Activated CD8-positive, alpha-beta memory T cell treated with anti-CD3 and anti-CD28 coated beads for 4 hours (primary cell): ENCODE measurements at places on chromosomes 16 and 17.

DNA sequence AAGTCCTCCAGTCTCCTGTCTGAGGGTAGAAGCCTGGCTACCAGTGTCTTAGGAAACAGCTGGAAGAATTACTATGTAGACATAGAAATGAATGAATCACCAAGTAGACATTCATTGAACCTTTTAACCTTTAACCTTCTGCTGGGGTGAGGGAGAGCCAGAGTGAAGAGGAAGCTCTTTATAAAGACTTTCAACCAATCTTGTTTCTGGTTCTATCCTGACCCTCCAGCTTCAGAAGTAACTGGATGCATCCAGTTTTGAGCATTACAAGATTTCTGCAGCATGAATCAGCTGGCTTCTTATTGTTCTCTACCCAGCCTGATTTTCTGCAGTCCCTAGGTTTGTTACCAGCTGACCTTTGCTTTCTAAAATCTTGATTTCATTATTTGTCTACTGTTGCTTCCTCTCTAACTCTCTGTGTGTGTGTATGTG lies 8.5 kb downstream of the TEKT1 start:
- no peak for DNase-seq

DNA sequence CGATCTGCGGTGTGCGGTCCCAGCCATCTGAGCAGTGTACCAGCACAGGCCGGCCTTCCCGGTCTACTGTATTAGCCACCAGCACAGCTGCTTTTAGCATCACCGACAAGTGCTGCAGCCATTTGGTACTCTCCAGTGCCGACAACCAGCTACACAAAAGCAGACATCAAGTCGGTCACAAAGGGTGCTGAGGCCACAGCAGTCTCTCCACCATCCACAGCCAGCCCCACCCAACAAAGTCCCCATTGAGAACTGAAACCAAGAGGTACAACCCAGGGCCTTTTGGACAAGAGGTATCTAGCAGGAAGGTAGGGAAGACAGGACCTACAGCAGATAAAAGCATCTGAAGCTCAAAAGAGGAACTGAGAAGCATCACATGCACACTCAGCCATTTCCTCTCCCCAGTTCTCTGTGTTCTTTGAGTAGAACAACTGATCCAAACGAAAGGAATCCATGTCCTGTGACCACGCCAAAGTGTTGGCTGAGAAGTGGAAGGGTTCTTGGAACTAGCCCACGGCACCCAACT lies 9.5 kb downstream of the MTMR4 start:
- DNase-seq, result no peak

- DNase-seq, result no peak
Measured at GRCh38 chr17:10657879-10658278, 770 bp upstream of the MYH3 start.

- no peak for DNase-seq
Measured at GRCh38 chr17:47851764-47852112, 775 bp upstream of the SP6 start.

DNA sequence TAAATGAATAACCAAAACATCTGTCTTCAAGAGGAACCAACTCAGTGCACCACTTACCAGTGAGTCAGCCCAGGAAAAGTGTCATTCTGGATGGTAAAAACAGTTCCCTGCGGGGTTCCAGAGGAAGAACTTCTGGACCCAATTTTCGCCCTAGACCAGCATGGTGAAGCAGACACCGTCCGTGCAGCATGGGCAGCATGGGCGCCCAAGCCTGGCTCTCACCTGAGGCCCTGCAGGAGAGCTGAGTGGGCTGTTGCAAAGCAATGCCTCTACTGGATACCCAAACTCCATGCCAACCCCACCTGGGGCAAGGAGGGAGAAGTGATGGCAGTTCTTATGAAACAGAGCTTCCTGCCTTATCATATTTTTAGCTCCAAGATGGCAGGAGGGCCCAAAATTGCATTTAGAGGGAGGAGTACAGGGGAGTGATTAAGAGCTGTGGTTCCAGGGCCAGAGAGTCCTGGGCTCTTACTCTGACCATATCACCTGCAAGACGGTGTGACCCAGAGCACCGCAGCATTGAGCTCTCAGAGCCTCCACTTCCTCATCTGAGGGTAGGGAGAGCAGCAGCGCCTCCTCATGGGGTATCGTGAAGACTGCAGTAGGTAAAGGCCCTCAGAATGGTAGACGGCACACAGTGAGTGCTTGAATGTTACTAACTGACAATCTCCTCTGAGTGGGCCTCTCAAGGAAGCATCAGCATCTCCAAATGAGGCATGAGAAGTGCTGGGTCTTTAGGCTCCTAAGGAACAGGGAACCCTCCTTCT lies 16.6 kb upstream of the INPP5K start:
- DNase-seq, result no peak

- DNase-seq, result no peak
Measured at GRCh38 chr16:54937671-54938211, 7.1 kb downstream of the IRX5 start.

DNA sequence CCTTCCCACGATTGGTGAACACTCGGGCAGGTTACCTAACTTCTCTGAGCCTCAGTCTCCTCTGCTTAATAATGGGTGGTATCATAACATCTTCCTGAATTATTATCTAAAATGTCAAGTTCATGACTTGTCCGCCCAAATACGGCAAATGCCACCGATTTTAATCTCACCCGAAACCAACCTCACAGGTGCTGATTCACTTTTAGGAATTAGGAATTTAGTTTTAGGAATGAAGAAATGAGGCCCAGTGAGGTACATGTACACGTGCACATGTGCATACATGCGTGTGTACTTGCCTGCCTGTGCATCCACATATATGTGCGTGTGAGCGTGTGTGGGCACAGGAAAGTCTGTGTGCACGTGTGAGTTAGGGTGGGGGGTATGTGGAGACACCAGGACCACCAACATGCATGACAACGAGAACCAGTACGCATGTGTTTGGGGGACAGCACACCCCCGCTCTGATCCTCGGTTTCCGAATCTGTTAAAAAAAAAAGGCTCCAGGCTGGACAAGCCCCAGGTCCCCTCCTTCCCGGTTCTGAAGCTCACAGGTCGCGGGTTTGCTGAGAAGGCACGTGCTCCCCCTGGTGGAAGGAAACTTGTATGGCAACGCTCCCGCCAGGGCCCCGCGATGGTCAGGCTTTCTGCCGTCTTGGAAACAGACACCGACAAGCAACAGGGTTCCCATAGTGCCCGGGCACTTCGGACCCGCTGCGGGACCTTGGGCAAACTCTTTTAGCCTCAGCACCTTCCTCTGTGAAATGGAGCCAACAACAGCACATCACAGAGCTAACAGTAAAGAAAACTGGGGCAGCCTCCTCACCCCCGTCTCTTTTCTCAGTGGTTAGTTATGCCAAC lies 219.2 kb downstream of the RBFOX3 start:
- DNase-seq, result peak; percentile 42

DNA sequence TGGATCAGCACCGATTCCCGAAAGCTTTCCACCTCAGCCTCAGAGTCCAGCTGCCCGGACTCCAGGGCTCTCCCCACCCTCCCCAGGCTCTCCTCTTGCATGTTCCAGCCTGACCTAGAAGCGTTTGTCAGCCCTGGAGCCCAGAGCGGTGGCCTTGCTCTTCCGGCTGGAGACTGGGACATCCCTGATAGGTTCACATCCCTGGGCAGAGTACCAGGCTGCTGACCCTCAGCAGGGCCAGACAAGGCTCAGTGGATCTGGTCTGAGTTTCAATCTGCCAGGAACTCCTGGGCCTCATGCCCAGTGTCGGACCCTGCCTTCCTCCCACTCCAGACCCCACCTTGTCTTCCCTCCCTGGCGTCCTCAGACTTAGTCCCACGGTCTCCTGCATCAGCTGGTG lies 15.0 kb downstream of the CD300LG start:
- no peak for DNase-seq

- DNase-seq, result no peak
Measured at GRCh38 chr16:75614066-75614897, 8.8 kb downstream of the ADAT1 start.

- DNase-seq, result no peak
Measured at GRCh38 chr17:68100000-68100641, 64.6 kb downstream of the KPNA2 start.

- no peak for DNase-seq
Measured at GRCh38 chr16:85518398-85519049, 94.6 kb upstream of the GSE1 start.

- no peak for DNase-seq
Measured at GRCh38 chr17:40539711-40540411, 25.4 kb downstream of the CCR7 start.

DNA sequence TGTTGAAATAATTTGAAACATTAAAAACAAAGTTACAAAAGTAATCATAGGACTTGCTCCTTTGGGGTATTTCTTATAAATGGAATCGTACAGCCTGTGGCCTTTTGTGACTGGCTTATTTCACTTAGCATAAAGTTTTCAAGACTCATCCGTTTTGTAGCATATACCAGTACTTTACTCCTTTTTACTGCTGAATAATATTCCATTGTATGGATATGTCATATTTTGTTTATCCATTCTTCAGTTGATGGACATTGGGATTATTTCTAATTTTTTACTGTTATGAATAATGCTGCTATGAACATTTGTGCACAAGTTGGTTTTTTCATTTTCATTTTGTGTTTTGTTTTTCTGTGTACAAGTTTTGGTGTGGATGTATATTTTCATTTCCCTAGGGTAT lies 30.0 kb upstream of the RHBDL3 start:
- no peak for DNase-seq

DNA sequence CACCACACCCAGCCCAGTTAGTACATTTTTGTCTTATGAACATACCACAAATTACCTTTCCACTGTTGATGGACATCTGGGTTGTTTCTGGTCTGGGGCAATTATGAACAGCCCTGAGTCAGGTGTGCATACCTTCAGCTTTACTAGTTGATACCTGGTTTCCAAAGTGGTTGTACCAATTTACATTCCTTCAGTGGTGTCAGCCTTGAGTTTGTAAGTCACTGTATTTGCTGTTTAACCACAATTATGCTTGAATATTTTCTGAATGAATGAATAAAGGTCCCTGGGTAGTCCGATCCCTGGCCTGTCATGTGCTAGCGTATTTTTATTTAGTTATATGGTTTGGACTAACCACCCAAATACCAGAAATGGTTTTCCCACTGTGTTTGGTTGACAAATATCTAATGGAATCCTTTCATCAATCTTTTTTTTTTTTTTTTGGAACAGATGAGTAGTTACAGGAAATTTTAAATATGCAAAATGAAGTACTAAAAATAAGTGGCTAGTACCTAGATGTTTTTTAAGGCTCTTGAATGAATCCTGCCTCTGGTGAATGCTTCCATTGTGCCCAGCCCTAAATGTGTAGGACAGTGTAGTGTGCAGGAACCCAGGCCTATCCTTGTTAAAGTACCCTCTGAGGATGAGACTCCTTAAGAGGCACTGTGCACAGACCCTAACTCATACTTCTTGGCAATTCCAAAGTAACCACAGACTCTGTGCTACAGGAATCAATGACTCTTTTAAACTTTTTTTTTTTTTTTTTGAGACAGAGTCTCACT lies 3.7 kb downstream of the DUSP14 start:
- no peak for DNase-seq

DNA sequence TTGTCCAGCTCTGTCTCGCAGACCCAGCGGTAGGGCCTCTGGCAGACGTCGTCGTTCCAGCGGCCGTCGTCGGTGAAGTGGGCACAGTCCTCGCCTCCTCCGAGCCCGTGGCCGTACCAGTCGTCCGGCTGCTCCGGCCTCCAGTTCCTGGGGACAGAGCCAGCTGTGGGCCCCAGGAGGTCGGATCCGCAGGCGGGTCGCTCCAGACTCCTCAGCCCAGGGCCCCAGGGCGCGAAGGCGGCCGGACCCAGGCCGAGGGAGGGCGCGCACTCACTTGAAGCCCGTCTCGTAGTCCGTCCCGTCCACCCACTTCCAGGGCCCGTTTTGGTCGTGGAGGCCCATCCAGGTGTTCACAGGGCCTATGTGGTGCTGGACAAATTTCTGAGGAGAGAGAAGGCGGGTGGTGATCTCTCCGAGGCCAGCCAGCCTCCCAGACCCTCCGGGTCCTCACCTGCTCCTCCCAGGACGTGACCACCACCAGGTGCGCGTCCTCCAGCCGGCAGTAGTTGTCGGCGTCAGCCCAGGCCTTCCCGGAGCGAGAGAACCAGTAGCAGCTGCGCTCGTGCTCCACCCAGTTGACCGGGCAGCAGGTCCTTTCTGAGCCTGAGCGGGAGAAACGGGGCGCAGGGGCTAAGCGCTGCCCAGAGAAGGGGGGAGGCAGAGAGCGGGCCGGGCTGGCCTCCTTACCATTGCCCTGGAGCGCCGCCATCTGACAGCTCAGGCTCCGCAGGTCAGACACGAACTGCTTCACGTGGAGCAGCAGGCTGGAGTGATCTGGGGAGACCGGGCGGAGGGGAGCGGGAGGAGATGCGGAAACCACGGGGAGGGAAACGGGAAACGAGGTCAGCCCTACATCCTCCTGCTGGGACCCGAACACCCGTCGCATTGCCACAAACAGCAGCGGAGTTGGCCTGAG lies 5.2 kb downstream of the ASGR1 start:
- DNase-seq, result no peak

DNA sequence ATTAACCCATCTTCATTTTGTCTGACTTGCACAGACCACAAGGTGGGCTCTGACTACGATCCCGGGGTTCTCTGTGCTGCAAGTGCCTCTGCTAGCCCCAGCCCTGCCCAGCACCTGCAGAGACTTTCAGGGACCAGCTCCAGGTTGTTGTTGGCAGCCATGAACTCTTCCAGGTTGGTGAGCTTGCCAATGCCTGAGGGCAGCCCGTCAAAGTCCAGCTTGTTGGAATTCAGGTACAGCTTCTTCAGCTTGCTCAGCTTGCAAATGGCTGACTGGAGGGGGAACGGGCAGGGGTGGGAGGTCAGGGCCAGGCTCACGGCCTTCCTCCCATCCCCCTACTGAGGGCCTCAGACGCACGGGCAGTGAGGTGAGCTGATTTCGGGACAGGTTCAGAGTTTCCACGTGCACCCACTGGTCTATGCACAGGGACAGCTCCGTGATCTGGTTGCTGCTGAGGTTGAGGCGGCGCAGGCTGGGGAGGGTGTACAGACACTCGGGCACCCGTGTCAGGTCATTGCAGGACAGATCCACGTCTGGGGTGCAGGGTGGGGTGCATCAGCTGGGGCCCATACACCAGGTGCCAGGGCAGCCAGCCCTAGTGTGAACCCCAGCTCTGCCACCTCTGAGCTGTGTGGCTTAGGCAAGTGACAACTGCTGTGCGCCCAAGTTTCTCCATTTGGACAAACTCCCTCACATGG lies 5.2 kb downstream of the FLII start:
- no peak for DNase-seq

DNA sequence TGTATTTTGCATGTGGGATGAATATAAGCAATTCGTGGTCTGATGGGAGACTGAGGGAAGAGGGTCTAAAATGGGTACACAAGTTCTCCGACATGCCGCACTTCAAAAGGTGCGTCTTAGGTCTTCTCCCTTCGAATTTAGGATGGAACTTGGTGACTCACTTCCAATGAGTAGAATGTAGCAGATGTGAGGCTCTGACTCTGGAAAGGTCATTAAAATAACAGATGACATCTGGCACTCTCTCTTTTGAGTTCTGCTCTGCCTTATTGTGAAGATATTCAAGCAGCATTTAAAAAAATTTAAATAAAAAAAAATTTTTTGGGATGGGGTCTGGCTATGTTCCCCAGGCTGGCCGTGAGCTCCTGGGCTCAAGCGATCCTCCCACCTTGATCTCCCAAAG lies 92.7 kb downstream of the TMEM100 start:
- no peak for DNase-seq

GRCh38 chr16:9039210-9039609 lies 52.2 kb upstream of the HAPSTR1 start:
- no peak for DNase-seq

- DNase-seq, result no peak
Measured at GRCh38 chr17:30543456-30543855, 66.2 kb downstream of the GOSR1 start.

- peak; percentile 53 for DNase-seq
Measured at GRCh38 chr16:85029408-85029784, 1.8 kb downstream of the KIAA0513 start.
